Activated CD4-positive, alpha-beta T cell treated with anti-CD3 and anti-CD28 coated beads, Interleukin-10, Interleukin-2, amounts not matched to agents 100 ng/mL and 50 ng/mL, durations not matched to agents 16 hours and 8 hours (primary cell): ENCODE measurements at places on chromosomes 7 and 10.

- no peak for DNase-seq
Measured at GRCh38 chr10:104330168-104331110, 7.8 kb downstream of the ITPRIP start.

GRCh38 chr7:146136357-146136875 is 19.8 kb downstream of the CNTNAP2 start:
- DNase-seq = no peak

GRCh38 chr7:106757846-106758245 is 96.9 kb upstream of the CCDC71L start:
- no peak for DNase-seq

DNA sequence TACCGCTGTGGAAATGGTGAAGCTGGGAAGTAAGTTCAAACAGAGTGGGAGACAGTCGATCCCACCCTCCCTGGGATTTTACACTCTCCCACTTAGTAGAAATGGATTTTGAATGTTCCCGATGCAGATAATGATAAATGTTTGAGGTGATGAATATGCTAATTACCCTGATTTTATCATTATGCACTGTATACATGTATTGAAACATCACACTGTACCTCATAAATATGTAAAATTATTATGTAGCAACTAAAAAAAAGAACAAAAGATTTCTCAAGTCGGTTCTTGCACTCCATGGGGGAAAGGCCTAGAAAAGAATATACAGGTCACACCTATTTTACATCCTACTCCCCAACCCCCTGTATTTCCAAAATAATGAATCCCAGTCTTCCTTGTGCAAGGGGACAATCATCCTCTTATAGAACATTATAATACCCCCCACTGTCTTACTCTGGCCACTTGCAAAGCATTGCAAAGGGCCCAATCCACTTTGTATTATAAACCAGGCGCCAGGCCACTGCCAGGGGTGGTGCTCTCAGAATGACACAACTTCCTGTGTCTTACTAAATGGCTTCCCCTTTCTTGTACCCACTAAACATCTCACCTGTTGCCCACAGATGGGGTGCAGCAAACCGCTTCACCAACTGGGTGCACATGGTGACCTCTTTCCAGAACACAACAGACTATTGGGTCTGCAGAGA is 20.6 kb upstream of the OR2AE1 start:
- DNase-seq = peak; percentile 36

GRCh38 chr10:5317547-5318107 is 47.1 kb upstream of the UCN3 start:
- DNase-seq = peak; percentile 90

GRCh38 chr10:97065128-97065527 is 120.6 kb downstream of the SLIT1 start:
- no peak for DNase-seq

DNA sequence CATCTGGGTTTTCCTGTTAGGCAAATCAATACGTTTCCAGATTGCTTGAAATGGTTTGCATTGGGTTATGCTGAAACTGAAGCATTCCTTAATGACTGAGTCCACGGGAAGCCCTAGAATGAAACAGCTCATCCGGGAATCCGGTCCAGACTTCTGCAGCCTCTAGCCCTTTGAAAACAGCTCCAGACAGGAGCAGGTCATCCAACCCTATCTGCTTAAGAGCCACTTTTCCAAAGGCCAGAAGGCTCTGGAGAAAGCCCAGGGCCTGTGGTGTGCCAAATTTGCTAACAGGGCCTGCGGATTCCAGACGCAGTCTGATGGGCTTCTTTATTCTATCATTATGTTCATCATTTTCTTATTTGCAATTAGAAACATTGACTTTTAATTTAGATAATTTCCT is 265.4 kb downstream of the SKIDA1 start:
- DNase-seq = no peak

GRCh38 chr10:62501547-62501946 is 127.4 kb downstream of the ZNF365 start:
- DNase-seq = no peak

GRCh38 chr10:128498378-128498730 is 372.1 kb upstream of the MKI67 start:
- DNase-seq = no peak

DNA sequence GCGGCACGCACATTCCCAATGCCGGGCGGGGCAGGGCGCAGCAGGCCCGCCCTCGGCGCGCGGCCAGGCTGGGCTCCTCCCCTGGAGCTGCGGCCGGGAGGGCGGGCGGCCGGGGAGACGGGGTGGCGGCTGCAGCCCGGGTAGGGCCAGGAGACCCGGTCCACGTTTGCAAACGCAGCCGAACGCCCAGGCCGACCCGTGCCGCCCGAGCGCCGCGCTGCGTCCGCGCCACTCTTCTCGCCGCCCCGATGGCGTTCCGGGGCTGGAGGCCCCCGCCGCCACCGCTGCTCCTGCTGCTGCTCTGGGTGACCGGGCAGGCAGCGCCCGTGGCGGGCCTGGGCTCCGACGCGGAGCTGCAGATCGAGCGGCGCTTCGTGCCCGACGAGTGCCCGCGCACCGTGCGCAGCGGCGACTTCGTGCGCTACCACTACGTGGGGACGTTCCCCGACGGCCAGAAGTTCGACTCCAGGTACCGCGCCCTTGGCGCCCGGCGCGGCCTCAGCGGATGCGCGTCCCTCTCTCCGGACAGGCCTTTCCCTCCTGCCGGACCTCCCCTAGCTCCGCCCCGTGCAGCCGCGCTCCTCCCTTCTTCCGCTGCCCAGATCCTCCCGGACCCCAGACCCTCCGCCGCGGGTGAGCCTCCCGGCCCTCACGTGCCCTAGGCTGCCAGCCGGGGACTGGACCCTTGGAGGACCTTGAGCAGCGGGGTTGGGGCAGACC is at the start of gene FKBP9:
TSS of gene FKBP9 (plus strand) at position 115 of the 720 bp plus-strand sequence. CDS start at position 249, 134 bp downstream.
- peak; percentile 25 for DNase-seq

- DNase-seq = no peak
Measured at GRCh38 chr10:75910032-75910431, 478.6 kb downstream of the LRMDA start.

DNA sequence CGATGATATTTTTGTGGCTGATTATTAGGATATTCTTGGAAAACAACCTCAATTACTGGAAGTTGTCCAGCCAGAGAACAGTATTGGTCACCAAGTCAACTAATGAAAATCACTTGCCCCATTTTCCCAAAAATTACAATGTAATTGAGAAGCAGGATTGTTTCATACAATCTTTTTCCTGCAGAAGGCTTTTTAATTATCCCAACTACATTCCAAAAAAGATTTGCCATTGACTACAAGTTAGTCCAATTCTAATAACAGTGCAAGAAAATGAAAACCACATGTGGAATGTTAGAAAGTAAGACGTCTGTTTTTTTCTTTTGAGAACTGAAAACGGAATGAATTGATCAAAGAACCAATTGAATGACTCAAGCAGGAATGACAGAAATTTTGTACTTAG is 1195.8 kb downstream of the SORCS1 start:
- DNase-seq = no peak

GRCh38 chr10:71860243-71861029 is 9.4 kb upstream of the PSAP start:
- DNase-seq = peak; percentile 83

- peak; percentile 3 for DNase-seq
Measured at GRCh38 chr10:107814865-107815487, 650.5 kb upstream of the SORCS1 start.

GRCh38 chr7:33805630-33806233 is 99.6 kb upstream of the BMPER start:
- DNase-seq = no peak

DNA sequence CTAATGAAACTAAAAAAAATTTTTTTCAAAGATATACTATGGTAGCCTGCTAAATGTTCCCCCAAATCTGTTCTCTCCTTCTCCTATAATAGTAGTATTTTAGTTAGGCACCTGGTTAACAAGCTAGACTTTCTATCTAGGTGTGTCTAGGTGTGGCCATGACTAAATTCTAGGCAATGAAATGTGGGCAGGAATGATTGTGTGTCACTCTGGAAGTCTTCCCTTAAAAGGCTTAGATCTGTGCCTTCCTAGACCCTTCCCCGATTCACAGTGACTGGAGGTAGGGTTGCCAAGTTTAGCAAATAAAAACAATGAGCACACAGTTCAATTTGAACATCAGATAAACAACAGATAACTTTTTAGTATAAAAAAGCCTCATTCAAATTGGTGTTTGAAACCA is 8.3 kb upstream of the ARHGAP21 start:
- no peak for DNase-seq

- no peak for DNase-seq
Measured at GRCh38 chr7:106721816-106722785, 61.1 kb upstream of the CCDC71L start.

GRCh38 chr7:16187131-16187530 is 234.2 kb downstream of the CRPPA start:
- DNase-seq = no peak

GRCh38 chr10:110356628-110357245 is 52.0 kb upstream of the SMNDC1 start:
- peak; percentile 95 for DNase-seq

DNA sequence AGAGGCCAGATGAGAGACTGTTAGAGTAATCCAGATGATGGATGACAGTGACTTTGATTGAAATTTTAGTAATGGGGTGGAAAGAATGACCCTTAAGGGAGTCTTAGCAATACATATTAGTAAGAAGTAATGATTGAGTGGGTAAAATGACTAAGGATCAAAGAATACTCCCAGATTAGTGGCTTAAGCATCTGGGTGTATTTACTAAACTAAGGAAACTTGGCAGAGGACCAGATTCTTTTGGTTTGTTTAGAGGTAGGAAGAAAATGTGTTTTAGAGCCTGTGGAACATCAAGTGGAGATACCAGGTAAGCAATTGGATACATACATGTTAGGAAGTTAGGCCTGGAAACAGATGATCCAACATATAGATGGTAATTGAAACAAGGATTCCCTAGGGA is 58.8 kb upstream of the ADRA2A start:
- DNase-seq = no peak

GRCh38 chr10:124644236-124644635 is 99.9 kb downstream of the FAM53B start:
- no peak for DNase-seq

DNA sequence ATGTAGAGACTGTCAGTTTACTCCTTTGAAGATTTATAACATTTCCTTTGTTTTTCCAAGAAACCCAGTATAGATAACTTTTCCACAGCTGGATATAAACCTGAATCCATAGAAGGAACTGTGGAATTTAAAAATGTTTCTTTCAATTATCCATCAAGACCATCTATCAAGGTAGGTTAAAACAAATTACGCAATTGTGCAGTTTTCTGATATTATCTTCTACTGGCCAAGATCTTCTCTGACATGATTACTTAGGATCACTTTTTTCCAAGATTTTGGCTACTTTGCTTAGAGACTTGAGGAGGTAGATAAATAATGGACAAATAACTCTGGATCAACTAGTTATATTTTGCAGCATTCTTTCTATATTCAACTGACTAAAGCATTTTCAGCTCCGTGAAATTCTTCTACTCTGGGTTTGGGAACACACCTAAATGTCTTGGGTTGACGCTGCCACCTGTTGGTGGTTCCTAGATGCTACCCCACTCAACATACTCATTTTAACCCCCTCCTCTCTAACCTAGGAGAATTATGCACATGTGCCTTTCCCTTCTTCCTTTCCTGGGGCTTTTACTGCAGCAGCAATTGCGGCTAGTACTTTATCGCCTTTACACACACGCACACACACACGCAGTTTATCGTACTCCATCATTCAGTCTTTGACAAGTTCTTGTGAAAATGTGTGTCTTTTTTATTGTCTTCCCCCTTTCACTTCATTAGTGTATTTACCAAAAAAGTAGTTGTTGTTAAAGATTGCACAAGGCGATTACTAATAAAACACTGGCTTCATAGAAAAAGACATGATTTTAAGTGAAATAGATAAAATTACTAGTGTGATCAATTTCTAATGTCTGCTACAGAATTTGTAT is 32.7 kb downstream of the ABCB5 start:
- peak; percentile 3 for DNase-seq

DNA sequence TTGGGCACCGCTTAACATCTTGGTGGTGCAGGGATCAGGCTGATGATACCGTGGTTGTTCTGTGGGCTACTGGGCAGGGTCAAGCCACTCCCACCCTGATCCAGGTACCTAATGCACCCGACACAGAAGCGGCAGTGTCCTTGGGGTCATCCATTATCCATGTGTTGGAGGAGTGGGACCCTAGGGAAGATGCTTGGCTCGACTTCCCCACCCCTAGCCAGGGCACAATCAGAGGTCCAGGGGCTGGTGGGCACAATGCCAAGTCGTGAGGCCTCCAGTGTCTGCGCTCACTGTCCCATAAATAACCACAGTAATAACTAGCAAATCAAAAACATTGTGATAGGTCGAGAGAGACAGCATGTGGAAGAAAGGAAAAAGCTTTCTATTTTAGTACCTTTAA is 37.7 kb downstream of the HTRA1 start:
- DNase-seq = no peak

DNA sequence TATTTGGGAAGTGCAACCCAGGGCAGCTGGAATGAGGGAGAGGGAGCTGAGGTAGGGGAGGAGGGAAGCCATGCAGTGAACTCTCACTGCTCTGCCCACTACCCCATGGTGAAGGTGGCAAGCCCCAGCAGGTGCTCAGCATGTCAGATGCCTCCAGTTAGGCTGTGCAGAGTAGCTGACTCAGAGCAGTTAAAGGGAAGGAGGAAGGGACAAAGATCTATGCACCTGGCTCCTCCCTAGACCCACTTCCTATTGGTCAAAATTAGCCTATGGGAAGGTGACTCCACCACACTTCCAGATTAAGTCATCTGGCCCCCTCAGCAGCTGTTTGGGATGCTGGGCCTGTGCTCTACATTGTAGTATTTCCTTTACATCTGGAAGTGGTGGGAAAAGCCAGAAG is 125.7 kb upstream of the MTPN start:
- DNase-seq = no peak

DNA sequence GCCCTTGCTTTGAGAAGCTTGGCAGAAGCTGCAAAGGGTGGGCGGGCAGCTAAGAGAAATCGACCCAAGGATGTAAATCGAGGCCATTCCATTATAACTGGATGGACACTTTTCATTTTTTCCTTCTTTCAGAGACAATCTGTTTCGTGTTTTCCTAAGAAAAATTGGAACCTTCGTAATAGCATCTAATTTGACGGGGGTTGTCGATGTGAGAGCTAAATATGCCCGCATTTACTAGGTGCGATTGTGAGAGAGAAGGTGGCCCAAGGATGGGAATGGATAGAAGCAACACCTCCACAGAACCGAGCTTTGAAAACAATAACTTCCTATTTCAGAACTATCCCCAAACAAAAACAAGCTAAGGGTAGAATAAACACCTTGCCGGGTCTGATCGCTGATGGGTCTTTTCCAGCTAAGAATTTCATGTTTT is 848 bp upstream of the HOXA4 start:
- DNase-seq = no peak
